ENCODE measurements at places on chromosomes 12 and 14.

GRCh38 chr12:71442567-71442931, 3.0 kb downstream of the LGR5 start:
- DNase-seq: no peak

DNA sequence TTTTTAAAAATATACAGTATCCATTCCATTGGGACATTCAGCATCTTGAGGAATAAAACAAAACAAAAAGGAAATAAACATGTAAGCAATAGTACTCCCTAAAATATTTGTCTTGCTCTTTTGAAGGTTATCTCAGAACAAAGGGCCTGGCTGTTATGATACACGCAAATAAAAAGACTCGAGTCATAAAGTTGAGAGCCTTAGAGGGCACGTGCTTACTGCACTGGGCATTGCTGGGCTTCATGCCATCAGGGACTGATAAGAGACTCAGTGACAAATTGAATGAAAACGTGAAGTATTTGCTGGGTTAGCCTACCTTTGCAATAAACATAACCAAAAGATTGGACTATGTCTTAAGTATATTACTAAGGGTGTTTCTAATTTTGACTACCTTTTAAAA, 118.9 kb downstream of the SLC35F4 start:
- DNase-seq: no peak

GRCh38 chr14:77105145-77105939, 7.3 kb downstream of the CIPC start:
- DNase-seq: no peak

- no peak for DNase-seq
These were observed 82.3 kb downstream of the TNFAIP2 start for GRCh38 chr14:103205541-103205906.

DNA sequence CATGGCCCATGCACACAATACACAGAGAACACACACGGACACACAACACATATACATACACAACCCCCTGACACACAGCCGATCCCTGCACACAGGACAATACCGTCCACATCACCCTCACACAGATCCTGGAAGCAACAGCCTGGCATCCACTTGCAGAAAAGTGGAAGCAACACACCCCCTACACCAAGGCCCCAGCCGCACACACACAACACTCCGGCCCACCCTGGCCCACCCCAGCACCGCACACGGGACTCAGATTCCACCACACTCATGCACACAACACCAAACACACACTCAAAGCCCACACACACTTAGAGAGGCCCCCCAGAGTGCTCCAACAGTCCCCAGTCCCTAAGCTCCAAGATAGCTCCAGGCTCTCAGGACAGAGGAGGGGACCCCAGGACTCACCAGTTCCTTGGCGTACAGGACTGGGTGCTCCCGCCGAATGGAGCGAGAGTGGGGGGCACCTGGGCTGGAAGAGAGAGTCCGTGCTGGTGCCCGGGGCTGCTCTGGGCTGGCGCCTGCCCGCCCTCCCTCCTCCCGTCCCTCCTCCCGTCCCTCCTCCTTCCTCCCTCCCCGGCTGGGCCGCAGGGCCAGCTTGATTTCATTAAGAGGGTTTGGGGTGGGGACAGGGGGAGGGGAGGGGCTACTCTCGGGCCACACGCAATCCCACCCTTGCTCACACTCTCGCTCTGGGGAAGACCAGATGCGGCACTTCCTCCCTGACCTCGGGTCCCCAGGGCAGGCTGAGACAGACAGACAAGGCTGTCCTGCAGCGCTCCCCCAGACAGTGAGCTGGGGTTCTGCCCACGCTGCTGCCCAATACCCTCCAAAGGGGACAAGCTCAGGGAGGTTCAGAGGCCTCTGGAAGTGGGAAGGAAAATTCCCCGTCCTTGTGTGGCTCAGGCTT, at the start of gene TMEM119:
Gene TMEM119 (minus strand): TSS at position 526 of the 913 bp plus-strand sequence. CDS start 5,701 bp downstream, outside the sequence.
- DNase-seq: no peak

- no peak for DNase-seq
These were observed 54.2 kb downstream of the IFNG-AS1 start for GRCh38 chr12:68043435-68043834.

DNA sequence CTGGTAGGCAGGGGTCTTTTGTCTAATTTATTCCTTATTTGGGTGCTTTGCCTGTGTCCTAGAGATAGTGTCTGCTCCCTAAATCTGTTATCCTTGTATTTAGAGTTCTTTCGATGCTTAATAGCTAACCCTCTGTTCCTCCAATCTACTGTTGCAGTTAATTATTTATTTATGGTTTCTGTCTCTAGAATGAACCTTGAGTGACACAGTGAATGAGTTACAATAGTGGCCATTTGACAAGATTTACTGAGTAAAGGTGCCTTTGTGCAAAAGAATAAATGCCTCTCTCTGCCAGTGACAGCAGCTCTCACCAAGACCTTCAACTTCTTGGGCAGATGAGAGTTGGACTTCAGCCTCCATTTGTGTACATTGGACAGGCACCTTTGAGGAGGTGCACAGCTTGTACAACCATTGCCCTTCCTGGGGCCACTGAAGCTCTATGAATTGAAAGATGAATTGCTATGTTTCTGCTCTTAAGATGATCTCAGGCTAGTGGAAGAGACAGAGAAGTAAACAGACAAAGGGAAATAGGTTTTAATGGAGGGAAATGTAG, 165.9 kb downstream of the DERA start:
- DNase-seq: no peak

- DNase-seq: no peak
These were observed 153.2 kb downstream of the C12orf75 start for GRCh38 chr12:105483691-105484090.

- no peak for DNase-seq
These were observed 7.0 kb downstream of the SLCO1B1 start for GRCh38 chr12:21138016-21138415.

DNA sequence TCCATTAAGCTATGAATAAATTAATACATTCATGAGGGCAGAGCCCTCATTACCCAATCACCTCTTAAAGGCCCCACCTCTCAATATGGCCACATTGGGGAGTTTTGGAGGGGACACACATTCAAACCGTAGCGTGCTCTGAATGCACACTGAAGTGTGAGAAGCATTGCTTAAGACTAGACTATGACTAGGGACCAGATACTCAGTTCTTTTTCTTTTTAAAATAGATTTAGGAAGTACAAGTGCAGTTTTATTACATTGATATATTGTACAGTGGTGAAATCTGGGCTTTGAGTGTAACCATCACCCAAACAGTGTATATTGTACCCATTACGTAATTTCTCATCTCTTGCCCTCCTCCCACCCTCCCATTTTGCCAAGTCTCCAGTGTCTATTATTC, 21.0 kb upstream of the JDP2 start:
- no peak for DNase-seq

GRCh38 chr12:12229556-12230092, 37.2 kb downstream of the LRP6 start:
- no peak for DNase-seq

GRCh38 chr12:82361461-82361915, 3.2 kb downstream of the METTL25 start:
- DNase-seq: no peak

DNA sequence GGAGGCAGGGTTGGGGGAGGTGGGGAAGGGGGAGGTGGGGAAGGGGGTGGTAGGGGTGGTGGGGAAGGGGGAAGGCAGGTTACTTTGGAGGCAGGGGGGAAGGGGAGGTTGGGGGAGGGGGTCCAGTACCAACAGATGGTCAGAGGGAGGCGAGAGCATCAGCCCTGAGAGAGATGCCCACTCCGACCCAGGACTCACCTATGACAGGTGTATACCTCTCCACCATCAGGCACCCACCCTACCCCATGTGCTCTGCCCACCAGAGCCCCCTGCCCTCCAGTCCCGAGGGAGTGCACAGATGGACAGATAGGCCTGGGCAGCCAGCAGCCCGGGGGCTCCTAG, 18.6 kb downstream of the JAG2 start:
- DNase-seq: no peak

- no peak for DNase-seq
These were observed 34.1 kb upstream of the MMP17 start for GRCh38 chr12:131794061-131794460.

- no peak for DNase-seq
These were observed 152.3 kb upstream of the OTX2 start for GRCh38 chr14:56962444-56963080.

- DNase-seq: no peak
These were observed 49.2 kb upstream of the BCAT1 start for GRCh38 chr12:24997970-24998582.

DNA sequence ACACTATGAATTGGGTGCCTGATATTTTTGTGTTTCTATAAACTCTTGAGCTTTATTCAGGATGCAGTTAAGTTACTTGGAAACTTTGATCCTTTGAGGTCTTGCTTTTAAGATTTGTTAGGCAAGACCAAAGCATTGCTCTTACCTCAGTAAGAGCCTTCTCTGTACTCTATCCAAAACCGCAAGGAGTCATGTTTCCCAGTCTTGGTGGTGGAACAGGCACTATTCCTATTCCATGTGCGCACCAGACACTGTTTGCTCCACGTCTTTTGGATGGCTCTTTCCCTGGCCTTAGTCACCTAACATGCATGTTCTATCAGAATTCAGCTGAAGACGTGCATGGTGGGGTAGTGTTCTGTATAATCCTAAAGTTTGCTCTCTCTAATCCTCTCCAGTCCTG, 23.5 kb downstream of the CSRP2 start:
- no peak for DNase-seq

DNA sequence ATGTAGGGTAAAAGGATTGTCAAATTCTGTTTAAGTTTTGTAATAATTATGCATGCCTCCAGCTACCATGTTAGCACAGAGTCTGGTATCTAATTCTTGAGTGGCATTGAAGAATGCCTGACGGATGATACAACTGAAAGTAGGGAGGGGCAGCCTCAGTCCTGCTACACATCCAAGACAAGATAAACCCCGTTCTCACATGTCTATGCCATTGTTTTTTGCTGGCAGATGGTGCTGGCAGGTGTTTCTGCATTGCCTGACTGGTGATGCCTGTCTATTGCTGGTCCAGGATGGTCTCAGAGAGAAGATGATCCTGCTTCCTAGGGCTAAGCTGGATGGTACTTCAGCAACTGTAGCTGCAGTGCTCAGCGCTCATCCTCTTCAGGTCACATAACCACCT, 245.8 kb upstream of the NAV3 start:
- DNase-seq: no peak

GRCh38 chr12:105204916-105205315, 31.1 kb downstream of the APPL2 start:
- DNase-seq: no peak

- no peak for DNase-seq
These were observed 36.8 kb upstream of the NINJ2 start for GRCh38 chr12:700016-700415.

GRCh38 chr12:65427646-65428045, 149.2 kb downstream of the MSRB3 start:
- DNase-seq: no peak

- no peak for DNase-seq
These were observed 320.0 kb downstream of the DPF3 start for GRCh38 chr14:72573725-72574417.

DNA sequence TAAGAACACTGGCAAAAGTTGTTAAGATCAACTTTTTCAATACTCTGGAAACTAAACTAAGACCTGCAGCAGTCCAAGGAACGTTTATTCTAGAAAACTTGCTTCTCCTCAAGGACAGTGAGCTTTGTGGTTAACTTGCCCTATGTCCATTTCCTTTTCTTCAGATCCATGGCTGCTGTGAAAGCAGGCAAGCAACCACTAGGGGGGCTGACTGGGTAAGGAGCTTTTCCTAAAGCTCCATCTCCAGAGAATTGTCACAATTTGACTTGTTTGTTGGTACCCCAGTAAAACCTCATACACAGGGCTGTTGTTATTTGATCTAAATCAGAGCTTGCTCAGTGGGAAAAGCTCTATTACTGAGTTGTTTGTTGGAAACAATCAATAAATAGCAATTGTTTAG, 10.1 kb upstream of the RPL10L start:
- no peak for DNase-seq

Data from NCI-H1105 treated with DMSO at 0.1 percent for 48 hours (cell line).